Epithelial cell of esophagus (primary cell): ENCODE measurements at places on chromosomes 2 and 18.

DNA sequence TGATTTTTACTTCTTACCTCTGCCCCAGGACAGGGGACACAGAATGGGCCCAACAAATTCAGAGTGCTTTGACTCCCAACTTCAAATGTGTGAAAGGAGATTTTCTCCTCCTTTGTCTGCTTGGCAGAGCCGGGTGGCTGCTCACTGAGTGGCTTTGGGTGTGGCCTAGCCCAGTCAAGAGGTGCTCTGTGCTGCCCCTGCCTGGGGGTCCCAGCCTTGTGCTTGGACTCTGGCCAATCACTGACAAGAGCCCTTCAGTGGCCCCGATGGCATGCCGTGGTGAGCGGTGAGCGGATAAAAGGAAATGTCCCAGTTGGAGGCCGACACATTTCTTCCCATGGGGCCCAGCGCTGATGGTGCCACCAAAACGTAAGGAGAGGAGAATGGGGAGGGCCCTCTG lies 259.2 kb downstream of the CELF4 start:
- no peak for DNase-seq

GRCh38 chr2:148110184-148110583 lies 89.3 kb downstream of the MBD5 start:
- DNase-seq = no peak

- no peak for DNase-seq
Measured at GRCh38 chr2:215504547-215504946, 68.7 kb upstream of the FN1 start.

DNA sequence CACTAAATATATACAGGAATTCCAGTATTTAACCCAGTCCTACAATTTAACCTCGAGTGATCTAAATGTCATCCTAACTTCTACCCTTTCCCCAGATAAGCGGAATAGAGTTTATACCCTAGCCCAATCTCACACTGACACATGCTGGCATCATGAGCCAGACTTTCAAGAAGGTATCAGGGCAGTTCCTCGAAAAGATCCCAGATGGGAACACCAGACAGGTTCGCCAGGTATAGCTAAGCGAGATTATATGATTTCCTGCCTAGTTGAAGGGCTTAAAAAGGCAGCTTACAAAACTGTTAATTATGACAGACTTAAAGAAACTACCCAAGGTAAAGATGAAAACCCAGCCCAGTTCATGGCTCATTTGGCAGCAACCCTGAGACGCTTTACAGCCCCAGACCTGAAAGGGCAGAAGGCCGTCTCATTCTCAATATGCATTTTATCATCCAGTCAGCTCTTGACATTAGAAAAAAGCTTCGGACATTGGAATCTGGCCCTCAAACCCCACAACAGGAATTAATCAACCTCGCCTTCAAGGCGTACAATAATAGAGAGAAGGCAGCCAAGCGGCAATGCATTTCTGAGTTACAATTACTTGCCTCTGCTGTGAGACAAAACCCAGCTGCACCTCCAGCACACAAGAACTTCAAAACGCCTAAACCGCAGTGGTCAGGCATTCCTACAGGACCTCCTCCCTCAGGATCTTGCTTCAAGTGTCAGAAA lies 668.2 kb upstream of the PKDCC start:
- DNase-seq = no peak

DNA sequence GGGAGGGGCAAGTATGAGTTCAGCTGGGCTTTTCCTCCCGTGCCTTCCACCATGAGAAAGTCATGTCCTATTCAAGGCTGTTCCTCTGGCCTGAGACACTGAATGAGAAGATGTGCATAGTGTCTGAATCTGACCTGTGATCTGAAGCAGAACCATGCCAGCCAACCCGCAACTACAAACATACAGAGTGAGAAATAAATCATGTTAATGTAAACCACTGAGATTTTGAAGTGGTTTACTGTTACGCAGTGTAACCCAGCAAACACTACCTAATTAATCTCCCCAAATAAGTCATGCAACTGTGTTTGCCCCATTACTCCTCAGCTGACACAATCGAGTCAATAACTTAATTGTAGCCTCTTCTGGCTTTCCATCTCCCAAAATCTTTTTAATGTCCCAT lies 49.2 kb downstream of the METTL4 start:
- no peak for DNase-seq
